SJSA1 (cell line): ENCODE measurements at places on chromosomes 3 and 15. TPM values are rescaled to one million over a fixed set of nuclear protein-coding genes. Genes with fewer than 3 reads are reported as not detected.

- no peak for DNase-seq
Observed at GRCh38 chr3:64650715-64651114, 37.1 kb downstream of the ADAMTS9 start.

DNA sequence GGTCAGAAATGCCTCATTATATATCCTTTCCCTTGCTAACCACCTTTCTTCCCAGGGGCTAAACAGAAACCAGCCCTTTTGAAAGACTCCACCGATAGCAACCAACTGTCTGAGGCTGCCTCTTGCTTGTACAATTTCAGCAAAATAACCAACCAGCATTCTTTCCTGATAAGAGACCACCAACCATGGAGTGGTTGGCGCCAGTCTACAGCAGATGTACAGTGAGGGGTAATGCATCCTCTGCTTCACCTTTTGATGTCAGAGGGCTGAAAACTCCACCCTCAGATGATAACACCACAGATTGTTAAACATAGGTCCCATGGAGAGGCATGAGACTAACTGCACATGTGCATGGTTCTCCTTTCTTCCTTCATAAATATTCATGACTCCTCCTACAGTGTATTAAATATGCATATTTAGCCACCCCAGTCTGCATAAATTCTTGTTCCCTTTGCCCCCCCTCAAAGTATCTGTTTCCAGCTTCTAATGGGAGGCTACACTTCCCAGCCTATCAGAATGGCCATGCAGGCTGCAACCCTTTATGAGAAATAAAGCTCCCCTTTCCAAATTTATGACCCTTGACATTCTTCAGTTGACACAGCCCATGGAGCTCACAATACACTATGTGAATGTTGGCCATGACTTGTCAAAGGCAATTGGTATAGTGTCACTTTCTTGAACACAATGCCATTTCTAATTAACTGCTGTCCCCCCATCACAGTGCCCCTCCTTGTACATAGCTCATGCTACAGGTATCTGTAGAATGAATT, 48.3 kb downstream of the GABRB3 start:
- DNase-seq, result no peak

DNA sequence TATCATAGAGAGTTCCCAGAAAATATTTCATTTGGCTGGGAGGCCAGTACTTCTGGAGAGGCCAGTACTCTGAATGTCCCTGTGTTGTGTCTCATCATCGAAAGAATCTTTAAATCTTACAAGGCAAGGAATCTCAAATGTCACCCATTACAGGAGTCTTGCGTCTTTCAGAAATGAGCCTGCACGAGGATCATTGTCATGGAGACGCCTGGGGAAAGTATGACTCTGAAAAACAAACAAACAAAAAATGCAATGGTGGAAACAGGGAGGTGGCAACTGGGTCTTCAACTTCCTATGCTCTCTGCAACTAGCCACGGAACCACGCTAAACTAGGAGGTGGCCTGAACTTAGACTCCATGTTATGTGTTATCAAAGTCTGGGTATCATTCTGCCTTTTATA, 804.6 kb downstream of the EPHA3 start:
- no peak for DNase-seq

GRCh38 chr3:43162230-43163084, 56.6 kb upstream of the POMGNT2 start:
- no peak for DNase-seq

DNA sequence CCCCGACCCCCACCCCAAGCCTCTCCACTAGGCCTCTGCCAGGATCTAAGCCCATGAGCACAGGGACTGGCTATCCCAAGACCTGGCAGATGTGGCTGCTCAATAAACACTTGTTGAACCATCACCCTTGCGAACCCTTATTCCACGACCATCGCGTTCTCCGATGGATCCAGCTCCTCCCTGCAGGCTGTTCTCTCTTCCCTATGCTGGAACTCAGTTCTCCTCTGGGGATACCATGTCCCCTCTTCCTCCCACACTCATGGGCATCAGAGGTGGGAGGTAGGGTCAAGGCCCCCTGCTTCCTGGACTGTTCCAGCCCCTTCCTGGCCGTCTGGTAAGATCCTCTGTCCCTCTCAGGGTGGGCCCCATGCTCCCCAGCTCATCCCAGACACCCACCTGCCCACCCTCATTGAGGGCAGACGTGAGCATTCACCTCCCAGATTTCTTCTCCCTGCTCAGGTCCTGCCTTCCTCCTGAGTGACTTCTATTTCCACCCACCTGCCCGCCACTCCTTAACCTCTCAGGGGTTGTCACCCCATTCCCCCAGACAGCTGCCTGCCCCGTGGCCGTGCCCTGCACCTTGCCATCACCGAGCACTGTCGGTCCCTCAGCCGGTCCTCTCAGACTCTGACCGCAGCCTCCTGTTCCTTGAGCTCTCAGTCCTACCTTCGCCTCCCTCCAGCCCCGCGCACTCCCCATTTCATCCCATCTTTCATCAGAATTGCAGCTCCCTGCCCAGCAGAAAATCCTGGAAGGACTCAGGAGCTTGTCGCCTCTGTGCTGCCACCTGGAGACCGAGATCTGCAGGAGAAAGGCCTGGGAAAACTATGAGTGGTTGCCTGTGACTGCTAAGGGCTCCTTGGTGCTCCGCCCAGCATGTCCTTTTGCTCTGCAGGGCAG, 42.0 kb downstream of the PML start:
- peak; percentile 65 for DNase-seq

- no peak for DNase-seq
Observed at GRCh38 chr15:91845720-91846119, 7.8 kb upstream of the SLCO3A1 start.

DNA sequence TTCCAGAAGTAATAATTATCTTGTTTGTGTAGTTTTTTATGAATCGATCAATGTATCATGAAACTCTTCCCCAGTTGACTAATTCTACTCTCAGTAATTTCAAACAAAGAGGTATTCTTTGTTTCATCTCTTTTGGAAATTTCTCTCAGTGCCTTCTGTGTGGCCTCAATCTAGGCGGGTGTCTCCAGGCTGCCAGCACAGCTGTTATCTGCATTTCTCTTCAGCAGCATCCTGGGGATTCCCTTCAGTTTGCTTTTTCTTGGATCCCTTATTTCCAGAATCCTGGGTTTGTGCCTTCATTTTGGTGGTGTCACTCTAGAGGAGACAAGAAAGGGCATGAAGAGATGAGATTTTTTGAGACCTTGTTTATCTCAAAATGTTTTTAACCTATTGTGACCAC, 22.7 kb downstream of the NIPA2 start:
- no peak for DNase-seq

GRCh38 chr15:84666373-84666772, 8.4 kb upstream of the NMB start:
- DNase-seq, result no peak

DNA sequence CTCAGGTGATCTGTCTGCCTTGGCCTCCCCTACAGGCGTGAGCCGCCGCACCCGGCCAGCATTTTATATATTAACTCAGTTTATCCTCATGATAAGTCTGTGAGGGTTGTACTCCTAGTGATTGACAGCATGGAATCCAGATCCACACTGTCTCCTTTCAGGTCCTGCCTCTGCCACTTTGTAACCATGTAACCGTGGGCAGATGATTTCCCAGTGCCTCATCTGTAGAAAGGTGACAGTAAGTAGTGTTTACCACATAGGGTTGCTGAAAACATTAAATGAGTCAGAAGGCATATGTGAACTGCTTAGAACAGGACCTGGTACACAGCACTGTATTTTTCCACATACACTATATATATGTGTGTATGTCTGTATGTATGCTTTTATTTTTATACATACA, 2.4 kb downstream of the FYTTD1 start:
- no peak for DNase-seq

- no peak for DNase-seq
Observed at GRCh38 chr3:147354623-147355022, 51.7 kb downstream of the ZIC4 start.

GRCh38 chr3:178669022-178669601, 132.9 kb downstream of the KCNMB2 start:
- DNase-seq, result no peak

DNA sequence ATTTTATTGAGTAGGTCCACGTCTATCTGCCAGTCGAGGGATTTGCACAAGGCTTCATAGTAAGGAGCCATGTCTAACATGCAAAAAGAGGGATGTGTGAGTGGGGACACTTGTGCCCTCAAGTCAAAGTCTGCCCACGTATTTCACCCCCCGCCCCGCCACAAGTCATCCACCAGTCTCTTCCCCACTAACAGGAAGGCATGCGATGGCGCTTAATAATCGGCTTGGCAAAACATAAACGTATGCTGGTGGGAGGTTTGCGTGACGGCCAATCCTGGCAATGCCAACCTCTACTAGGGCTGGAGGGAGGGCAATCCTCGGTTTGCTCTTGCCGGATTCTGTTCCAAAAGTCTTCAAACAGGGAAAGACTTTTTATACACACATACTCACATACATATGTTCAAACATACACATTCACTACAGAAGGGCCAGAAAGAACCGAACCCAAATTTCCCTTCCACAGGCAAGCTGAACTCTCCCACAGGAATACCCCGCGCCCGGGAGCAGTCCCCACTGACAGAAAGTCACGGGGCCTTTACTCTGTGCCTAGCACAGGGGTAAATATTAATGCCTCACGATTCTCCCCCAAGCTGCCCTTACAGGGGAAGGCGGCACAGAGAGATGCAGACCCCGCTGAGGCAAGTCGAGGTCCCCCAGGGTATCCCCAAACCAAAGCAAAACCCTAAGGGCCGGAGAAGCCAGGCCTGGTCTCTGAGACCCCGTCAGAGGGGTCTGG, 675 bp downstream of the PSMD6 start:
- no peak for DNase-seq

DNA sequence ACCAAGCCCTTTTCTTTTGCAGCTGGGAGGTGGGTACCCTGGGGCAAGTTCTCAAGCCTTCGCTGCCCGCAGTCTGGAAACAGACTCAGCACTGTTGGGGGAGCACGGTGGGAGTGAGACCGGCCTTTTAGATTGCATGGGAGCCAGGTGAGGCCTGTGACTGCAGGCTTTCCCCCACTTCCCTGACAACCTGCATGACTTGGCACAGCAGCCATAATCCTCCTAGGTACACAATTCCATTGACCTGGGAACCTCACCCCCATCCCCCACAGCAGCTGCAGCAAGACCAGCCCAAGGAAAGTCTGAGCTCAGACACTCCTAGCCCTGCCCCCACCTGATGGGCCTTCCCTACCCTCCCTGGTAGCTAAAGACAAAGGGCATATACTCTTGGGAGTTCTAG, 52.2 kb upstream of the CCDC80 start:
- no peak for DNase-seq

GRCh38 chr3:175274474-175275218, 415.5 kb downstream of the NAALADL2 start:
- no peak for DNase-seq

The CAND2 gene
- 0.87 and 1.5 TPM in 2 replicates for total RNA-seq

The USP50 gene
- total RNA-seq, result not detected in 2 replicates

The CTDSPL gene
- total RNA-seq, result 27.4 and 42.4 TPM in 2 replicates

The CRABP1 gene
- total RNA-seq, result not detected in 2 replicates

The FAM162A gene
- 0.37 and 2.0 TPM in 2 replicates for total RNA-seq

The HRG gene
- not detected in 2 replicates for total RNA-seq
